Substantia nigra (tissue), 51 donors: ENCODE measurements at places on chromosomes 2 and 18.

- no peak for DNase-seq
Observed at GRCh38 chr2:148071351-148071750, 50.5 kb downstream of the MBD5 start.

DNA sequence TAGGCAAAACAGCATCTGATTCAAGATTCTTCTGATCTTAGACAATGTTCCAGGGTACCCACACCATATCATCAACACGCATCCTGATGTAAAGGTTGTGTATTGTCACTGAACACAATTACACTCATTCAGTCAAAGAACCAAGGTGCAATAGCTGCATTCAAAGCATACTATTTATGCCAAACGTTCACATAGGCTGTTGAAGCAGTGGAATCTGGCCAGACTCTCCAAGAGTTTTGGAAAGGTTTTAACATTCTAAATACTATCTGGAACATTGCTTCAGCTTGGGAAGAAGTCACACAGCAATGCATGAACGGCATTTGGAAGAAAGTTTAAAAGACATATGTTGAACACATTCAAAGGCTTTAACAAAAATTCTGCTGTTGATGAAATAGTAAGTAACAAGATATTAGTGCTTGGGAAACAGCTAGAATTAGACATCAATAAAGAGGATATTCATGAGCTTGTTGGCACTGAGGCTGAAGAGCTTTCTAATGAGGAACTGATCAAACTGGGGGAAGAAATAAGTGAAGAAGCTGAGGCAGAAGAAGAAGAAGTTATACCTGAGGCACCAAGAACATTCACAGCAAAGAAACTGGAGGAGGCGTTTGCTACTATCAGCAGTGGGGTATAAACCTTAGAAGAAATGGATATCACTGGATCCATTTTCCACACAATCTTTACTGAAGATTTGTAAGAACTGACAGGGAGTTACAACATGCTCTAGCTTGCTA is 47.6 kb upstream of the MSH6 start:
- DNase-seq, result no peak

DNA sequence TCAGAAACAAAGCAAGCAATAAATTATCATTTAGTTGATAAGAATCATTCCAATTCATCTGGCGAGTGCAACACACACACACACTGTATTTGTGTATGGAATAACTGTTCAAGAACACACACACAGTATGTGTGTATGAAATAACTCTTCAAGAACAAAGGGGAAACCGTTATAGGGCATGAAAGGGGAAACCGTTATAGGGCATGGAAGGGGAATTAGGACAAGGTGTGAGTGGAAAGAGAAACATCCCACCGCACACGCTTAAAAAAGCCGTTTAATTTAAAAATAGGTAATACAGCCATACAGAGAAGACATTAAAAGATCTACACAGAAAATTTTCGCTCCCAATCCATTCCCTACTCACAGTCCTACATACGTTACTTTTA is 607 bp upstream of the TSN start:
- DNase-seq, result no peak

- DNase-seq, result no peak
Observed at GRCh38 chr2:66874411-66874810, 439.5 kb downstream of the MEIS1 start.

- peak; percentile 2 for DNase-seq
Observed at GRCh38 chr18:41745166-41746049, 209.6 kb upstream of the PIK3C3 start.

GRCh38 chr18:57920036-57920435 is 116.9 kb upstream of the ATP8B1 start:
- DNase-seq, result no peak

GRCh38 chr2:46487667-46488335 is 8.4 kb downstream of the TMEM247 start:
- DNase-seq, result no peak

DNA sequence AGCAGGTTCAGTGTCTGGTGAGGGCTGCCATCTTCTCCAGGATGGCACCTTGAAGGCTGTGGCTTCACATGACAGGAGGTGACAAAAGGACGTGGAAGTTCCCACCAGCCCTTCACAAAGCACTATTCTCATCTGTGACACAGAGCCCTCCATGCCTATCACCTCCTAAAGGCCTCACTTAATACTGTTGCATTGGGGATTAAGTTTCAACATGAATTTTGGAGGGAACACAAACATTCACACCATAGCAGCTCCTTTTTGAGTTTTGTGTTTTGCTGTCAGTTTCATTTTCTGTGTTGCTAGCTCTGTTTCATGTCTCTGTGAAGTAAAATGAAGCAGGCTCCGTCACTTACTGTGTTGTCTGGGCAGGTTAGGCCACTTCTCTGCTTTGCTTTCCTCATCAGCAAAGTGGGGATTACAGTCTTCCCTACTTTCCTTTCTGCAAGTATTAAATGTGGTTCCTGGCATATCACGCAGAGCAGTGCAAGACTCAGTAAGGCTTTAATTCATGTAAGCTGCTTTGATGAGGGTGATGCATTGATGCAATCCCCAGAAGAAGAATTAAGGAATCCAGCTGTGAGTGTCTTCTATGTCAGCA is 31.6 kb downstream of the LIMS1 start:
- DNase-seq, result no peak
